ENCODE measurements at places on chromosomes 6 and 20. TPM values are rescaled to one million over a fixed set of nuclear protein-coding genes. Genes with fewer than 3 reads are reported as not detected.

- DNase-seq = no peak
These were observed 56.2 kb downstream of the COL12A1 start for GRCh38 chr6:75149696-75150095.

- DNase-seq = no peak
These were observed 7.4 kb upstream of the ADTRP start for GRCh38 chr6:11785774-11786579.

DNA sequence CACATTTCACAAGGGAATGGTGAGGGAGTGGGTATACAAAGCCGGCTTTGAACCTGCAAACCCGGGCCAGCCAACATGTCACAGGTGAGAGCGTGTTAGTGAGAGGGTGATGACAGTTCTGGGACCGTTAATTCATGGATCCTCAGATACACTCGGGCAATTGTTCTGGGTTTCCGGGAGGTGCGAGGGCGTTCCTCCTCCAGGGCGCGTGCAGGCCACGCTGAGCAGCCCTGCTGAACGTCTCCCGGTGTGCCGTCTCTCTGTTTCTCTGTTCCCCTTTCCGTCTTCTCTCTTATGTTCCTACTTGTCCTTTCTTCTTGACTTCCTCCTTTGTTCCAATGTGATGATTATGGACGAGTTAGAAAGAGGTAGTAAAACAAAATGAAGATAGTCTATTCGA is 130.0 kb upstream of the GMDS start:
- no peak for DNase-seq

DNA sequence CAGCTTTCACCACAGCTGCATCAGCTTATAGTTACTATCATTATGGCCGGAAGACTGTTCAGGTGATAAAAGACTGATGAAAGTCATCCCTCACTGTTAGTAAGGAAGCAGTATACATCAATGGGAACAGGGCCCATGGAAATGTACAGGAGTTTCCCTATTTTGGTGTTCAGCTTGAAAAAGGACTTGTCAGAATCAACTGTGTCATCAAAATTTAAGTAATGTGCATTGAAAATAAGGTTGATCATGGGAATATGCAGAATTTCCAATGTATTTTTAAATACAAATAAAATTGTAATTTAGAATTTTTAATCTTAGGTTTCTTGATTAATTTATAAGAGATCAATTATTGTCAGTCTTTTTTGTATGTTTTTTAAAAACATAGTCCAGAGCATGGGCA is 16.8 kb downstream of the LRRN4 start:
- DNase-seq = no peak

NCR2 gene
- not detected for total RNA-seq

BMP2 gene
- total RNA-seq = 23.1 TPM

- no peak for DNase-seq
These were observed 86.2 kb downstream of the LCA5 start for GRCh38 chr6:79450984-79451383.

DNA sequence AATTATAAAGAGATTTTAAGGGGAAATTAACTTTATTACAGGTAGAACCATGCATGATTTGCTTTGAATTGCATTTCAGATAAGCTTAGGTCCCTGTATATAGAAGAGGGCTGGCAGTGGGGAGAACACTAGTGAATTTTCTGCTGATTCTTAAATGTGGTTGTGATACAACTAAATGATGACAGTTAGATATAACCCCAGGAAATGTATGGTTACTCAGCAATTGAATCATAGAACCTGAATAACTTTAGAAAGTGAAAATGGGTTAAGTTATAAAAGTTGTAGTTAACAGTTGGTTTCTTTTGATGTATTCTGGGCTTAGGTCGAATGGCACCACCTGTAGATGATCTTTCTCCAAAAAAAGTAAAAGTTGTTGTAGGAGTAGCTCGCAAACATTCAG is 70.1 kb downstream of the PHF3 start:
- no peak for DNase-seq

- no peak for DNase-seq
These were observed 47.4 kb downstream of the TRDN start for GRCh38 chr6:123589317-123589716.

SUN5 gene
- total RNA-seq = not detected

SLC32A1 gene
- not detected for total RNA-seq

GRCh38 chr20:64072498-64073063 is 6.7 kb downstream of the RGS19 start:
- DNase-seq = no peak

GRCh38 chr20:5180933-5181332 is 54.1 kb downstream of the CDS2 start:
- no peak for DNase-seq

CASS4 gene
- 0.05 TPM for total RNA-seq

DNA sequence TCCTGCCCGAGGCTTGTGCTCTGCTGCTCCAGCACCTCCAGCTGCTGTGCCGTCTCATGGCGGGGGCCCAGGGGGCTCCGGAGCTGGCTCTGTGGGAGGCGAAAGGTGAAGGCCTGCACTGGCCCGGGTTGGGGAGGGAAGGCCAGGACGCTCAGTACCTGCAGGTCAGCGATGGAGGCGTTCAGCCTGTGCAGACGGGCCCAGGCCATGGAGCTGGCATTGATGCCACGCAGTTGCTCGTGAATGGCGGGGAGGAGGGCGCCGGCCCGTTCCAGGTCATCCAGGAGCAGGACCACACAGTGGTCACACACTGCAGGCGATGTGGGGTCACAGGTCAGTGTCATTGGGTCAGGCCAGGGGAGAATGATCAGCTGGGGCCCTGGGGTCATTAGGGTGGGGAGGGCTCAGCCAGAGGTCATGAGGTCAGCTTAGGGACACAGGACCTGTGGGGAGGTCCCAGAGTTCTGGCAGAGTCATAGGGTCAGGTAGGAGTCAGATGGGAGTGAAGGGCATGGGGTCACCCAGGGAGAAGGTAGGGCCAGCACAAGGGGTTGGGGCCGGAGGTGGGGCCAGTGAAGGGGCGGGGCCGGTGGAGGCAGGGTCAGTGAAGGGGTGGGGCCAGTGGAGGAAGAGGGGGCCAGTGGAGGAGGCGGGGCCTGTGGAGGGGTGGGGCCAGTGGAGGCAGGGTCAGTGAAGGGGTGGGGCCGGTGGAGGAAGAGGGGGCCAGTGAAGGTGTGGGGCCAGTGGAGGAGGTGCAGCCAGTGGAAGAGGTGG is 18.0 kb downstream of the ADRM1 start:
- DNase-seq = peak; percentile 34

GRCh38 chr20:57532104-57532503 is 7.2 kb upstream of the CTCFL start:
- DNase-seq = no peak

SLC22A2 gene
- total RNA-seq = not detected

GRCh38 chr6:72952808-72953630 is 272.3 kb downstream of the KHDC1L start:
- peak; percentile 10 for DNase-seq
